Activated CD8-positive, alpha-beta memory T cell treated with anti-CD3 and anti-CD28 coated beads, Interleukin-2, amount 10 ng/mL, durations not matched to agents 7 days and 5 days (primary cell): ENCODE measurements at places on chromosomes 7 and 10.

DNA sequence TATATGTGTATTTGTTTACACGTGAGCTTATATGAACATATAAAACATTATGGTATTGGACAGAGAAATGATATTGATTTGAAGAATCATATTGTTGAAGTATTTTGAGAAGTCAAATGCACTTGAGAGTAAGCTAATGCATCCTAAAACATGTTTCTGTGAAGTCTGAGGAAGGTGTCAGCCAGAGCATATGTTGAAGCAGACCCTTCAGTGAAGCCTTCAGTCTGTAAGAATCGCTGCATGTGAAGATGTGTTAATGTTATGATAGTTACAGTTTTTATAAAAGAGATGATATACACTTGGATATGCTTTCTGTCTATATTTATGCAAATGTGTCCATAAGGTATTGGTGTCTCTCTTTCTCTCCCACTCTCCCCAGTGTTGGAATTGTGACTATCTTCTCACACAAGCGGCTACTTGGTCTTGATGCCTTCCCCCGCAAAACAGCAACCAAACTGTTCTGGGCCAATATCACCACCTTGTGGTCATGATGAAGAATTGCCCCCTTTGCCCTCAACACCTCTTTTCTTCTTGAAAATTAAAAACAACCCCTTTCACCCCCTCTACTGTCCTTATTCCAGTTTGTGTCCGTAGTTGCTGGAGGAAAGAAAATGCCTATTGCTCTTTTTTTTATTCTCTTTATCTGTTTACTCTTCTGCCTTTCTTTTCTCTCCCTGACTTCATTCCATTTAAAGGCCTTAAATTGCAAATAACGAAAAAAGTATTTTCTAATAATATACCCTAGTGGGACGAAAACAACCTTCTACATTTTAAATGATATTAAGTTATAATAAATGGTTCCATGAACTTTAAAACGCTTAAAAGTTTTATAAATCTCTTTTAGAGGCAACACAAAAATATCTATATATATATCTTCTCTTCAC is 64.9 kb downstream of the IKZF1 start:
- peak overlapping the region; percentile 18 for H3K4me3 ChIP-seq
- peaks cover 83% of the 10 kb centered on the region for H3K36me3 ChIP-seq

- no peak overlapping the region for H3K27ac ChIP-seq
- no peaks in the 10 kb centered on the region for H3K27me3 ChIP-seq
- H3K4me1 ChIP-seq: no peaks in the 10 kb centered on the region
- DNase-seq: peak; percentile 51
Measured at GRCh38 chr10:127853868-127854768, 38.6 kb downstream of the CLRN3 start.

DNA sequence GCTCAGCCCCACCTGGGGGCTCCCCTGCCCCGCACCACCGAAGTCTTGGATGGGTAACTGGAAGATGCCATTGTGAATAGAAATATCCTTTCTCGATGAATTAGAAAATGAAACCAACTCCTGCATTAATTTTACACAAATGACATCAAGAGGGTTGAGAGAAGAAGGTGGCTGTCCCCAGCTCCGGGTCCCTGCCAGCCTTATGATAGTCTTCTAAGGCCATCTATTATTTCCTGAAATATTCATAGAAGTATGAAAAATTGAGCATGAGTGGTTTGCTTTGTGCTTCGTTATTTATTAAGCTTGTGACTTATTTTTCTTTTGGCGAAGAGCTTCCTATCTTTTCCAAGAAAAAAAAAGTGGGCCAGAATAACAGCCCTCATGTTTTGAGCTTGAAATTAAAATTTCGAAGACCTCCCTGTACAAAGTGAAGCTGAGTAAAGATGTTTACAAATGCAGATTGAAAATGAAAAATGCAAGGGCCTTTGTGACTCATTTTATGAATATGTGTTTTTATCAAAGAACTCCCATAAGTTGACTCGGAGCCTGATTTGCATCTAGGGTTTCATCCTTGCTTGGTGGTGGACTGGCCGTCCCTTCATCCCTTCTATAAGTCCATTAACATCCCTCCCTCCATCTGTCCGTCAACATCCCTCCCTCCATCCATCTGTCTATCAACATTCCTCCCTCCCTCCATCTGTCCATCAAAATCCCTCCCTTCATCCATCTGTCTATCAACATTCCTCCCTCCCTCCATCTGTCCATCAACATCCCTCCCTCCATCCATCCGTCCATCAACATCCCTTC is 20.5 kb upstream of the CFAP46 start:
- DNase-seq: no peak
- peaks cover 4% of the 10 kb centered on the region for H3K27me3 ChIP-seq
- peaks cover 14% of the 10 kb centered on the region for H3K4me1 ChIP-seq
- peak overlapping the region; percentile 84 for H3K4me3 ChIP-seq
- H3K36me3 ChIP-seq: no peaks in the 10 kb centered on the region

DNA sequence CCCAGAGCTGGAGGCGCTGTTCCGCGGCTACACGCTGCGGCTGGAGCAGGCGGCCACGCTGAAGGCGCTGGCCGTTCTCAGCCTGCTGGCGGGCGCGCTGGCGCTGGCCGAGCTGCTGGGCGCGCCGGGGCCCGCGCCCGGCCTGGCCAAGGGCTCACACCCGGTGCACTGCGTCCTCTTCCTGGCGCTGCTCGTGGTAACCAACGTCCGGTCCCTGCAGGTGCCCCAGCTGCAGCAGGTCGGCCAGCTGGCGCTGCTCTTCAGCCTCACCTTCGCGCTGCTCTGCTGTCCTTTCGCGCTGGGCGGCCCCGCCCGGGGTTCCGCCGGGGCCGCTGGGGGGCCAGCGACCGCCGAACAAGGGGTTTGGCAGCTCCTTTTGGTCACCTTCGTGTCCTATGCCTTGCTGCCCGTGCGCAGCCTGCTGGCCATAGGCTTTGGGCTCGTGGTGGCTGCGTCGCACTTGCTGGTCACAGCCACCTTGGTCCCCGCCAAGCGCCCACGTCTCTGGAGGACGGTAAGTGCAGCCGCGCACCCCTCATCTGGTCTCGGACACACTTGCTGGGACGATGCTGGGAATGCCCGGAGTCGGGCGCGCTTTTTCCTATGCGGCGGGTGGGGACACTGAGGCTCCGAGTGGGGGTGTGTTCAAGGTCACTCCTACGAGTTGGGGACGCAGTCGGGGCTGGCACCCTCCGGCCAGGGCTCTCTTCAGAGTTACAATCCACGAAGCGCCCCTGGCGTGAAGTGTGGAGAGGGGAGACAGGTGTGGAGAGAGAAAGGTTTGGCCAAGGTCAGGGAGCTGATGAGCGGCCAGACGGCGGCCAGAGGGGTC is 717 bp downstream of the ADCY1 start:
- H3K36me3 ChIP-seq: no peaks in the 10 kb centered on the region
- no peak overlapping the region for H3K27ac ChIP-seq
- H3K4me3 ChIP-seq: peak overlapping the region; percentile 26
- DNase-seq: no peak
- peaks cover 54% of the 10 kb centered on the region for H3K27me3 ChIP-seq

- H3K27ac ChIP-seq: no peak overlapping the region
- no peak for DNase-seq
- H3K4me3 ChIP-seq: no peak overlapping the region
Measured at GRCh38 chr10:62980687-62981086, 152.4 kb upstream of the NRBF2 start.

GRCh38 chr10:72079356-72079755 is 9.0 kb downstream of the SPOCK2 start:
- DNase-seq: peak; percentile 65
- no peak overlapping the region for H3K4me3 ChIP-seq
- H3K36me3 ChIP-seq: peaks cover 4% of the 10 kb centered on the region
- H3K27ac ChIP-seq: peak overlapping the region; percentile 16

DNA sequence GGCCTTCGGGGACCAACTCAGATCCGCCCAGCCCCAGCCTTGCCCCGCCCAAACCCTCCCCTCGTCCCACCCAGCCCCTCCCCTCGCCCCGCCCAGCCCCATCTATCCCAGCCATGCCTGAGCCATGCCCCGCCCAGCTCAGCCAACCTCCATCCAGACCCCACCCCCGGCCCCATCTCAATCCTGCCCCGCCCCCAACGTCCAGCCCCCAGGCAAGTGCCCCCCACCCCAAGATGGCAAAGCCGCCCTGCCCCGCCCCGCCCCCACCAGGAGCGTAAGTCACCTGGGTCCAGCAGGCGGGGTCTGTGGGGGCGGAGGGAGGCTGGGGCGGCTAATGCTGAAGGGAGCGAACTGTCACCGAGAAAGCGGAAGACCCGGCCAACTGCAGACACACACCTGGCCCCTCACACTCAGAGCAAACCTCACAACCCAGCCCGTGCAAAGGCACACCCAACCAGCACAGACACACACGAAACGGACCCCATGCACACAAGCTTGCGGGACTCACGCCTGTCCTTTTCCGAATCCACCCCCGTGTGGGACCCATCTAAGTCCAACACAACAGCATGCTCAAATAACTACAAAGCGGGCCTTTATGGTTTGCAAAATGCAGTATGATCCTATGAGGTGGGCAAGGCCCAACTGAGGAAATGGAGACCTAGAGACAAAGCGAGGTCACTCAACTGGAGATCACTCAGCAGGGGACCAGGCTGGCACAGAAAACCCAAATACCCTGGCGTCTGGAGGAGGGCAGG is 11.5 kb upstream of the OGA start:
- peaks cover 38% of the 10 kb centered on the region for H3K4me1 ChIP-seq
- H3K27me3 ChIP-seq: no peaks in the 10 kb centered on the region
- peak overlapping the region; percentile 88 for H3K27ac ChIP-seq
- peak overlapping the region; percentile 75 for H3K4me3 ChIP-seq
- peak; percentile 74 for DNase-seq

- peaks cover 32% of the 10 kb centered on the region for H3K27me3 ChIP-seq
- H3K27ac ChIP-seq: no peak overlapping the region
- DNase-seq: no peak
- no peaks in the 10 kb centered on the region for H3K36me3 ChIP-seq
Measured at GRCh38 chr7:88302486-88302885, 4.2 kb downstream of the STEAP4 start.

DNA sequence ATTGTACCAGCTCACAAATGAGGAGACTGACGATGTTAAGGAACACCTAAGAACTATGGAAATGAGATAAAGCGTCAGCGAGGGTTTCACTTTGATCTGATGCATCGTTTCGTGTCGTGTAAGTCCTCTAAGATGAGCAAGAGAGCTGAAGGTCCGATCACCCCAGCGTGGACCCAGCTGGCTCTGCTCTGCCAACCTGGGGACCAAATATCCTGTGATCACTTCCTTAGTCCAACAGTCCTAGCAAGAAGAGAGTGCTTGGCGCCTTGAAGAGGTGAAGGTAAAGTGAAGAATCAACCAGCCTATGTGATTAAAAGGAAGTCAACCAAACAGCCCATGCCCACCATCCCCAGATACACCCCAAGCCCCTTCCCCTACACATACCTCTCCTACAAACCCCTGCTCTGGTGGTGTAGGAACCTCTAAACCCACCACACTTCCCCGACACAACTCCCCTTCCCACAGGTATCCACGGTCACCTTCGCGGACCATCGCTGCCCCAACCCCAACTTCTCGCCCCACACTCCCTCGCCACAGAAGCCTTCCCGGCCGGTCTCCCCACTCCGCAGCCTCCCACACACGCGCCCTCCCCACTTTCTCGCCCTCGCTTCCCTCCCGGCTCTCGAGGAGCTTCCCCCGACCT is 722 bp downstream of the UPF2 start:
- peak overlapping the region; percentile 99 for H3K27ac ChIP-seq
- H3K27me3 ChIP-seq: peaks cover 2% of the 10 kb centered on the region
- peaks cover 33% of the 10 kb centered on the region for H3K4me1 ChIP-seq
- peak overlapping the region; percentile 100 for H3K4me3 ChIP-seq
- peak; percentile 59 for DNase-seq

DNA sequence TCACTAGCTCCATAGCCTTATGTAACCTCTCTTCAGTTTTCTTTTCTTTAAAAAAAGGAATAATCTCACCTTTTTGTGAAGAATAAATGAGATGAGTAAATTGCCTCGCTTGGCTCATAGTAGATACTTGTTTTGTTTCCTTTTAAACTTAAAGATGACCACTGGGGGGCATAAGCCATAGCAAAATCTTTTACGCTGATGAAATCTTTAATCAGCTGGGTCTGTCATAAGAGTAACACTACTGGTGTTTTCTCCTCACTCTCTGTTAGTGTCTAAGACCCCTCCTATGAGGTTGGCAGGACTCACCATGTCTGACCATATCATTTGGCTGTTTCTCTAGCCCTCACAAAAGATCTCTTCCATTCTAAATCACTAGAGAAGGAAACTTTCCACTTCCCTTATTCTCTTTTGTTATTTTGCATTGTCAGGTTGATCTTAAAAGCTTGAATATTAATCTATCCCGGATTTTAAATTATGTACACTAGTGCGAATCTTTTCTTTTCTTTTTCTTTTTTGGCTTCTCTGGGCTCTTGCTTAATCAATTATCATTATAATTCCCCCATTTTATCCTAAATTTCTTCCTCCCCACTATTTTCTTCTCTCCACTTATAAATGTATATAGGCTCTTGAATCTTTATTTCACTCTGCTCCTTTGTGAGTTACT is 12.5 kb downstream of the STAG3 start:
- peak overlapping the region; percentile 48 for H3K27ac ChIP-seq
- no peak for DNase-seq
- H3K36me3 ChIP-seq: no peaks in the 10 kb centered on the region
- H3K27me3 ChIP-seq: no peaks in the 10 kb centered on the region
- H3K4me1 ChIP-seq: peaks cover 17% of the 10 kb centered on the region

DNA sequence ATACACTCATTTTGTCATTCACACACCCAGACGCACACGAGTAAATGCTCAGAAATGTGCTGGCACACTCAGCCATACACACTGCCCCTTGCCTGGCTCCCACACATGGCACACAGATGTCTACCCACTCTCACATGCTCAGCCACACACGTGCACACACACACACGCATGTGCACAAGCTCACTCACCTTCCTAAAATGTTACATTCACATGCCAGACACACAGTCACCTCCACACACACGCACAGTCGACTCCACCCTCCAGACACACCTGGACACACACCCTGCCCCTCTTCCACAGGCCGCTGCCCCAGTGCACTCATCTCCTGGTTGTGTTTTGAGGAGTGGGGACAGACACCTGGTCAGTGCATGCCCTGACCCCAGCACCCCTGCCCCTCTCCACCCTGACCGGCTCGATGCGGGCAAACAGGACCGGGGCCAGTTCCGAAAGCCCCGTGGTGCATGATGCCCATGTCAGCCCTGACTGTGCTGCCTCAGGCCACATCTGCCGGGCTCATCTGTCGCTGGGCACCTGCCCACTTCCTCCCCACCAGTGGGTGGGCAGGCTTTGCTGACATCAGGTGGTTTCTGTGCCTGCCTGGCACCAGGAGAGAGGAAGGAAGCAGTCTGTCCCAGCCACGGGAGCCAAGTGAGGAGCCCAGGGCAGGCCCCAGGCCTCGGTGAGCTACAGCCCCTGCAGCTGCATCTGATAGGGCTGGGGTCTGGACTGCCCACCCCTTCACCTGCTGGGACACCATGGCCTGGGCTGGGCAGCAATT is 84.9 kb upstream of the ZNF716 start:
- no peaks in the 10 kb centered on the region for H3K4me1 ChIP-seq
- H3K27me3 ChIP-seq: no peaks in the 10 kb centered on the region
- H3K36me3 ChIP-seq: peaks cover 3% of the 10 kb centered on the region
- no peak overlapping the region for H3K4me3 ChIP-seq
- no peak overlapping the region for H3K27ac ChIP-seq
